ENCODE measurements at places on chromosomes 4 and X. TPM values are rescaled to one million over a fixed set of nuclear protein-coding genes. Genes with fewer than 3 reads are reported as not detected.

CT45A1 gene
- total RNA-seq, result not detected

VCX gene
- not detected for total RNA-seq

GPRASP2 gene
- total RNA-seq, result 20.9 TPM

SCARB2 gene
- total RNA-seq, result 60.8 TPM

ABCG2 gene
- 5.3 TPM for total RNA-seq

COL4A6 gene
- 21.5 TPM for total RNA-seq

CCDC149 gene
- total RNA-seq, result 9.2 TPM

CCSER1 gene
- 11.9 TPM for total RNA-seq
